ENCODE measurements at places on chromosomes 2 and 18.
A peak's percentile ranks its signal among the peaks of the same experiment; 100 is the strongest.

DNA sequence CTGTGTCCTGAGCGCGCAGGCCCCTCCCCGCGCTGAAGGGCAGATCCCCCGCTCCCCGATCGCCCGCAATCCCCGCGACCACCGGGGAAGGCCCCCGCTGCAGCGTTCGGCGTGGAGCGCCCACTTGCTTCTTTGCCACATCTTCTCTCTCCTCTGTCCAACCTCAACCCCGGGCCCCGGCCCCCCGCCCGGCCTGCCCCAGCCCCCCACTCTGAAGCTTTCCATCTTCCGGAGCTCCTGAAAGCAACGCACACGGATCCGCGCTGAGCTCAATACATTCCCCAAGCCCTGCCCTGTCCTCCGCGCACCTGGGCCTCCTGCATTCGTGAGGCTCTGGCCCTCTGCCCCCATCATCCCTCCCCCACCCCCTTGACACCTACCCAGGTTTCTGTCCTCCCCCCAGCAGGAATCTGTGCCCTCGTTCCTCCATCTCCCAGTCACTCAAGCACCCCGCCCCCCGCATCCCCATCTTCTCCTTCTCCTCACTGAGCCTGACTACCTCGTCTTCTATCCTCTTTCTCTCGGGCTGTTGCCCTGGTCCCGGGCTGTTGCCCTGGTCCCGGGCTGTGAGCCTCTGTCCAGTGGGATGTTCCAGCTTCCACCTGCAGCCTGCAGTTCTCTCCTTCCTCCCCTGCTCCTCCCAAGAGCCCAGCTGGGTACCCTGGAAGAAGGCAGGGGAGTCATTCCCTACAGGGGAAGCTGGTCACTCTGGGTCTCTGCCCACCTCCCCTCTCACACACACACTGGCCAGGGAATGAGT, 7.8 kb downstream of the SPEG start:
- DNase-seq, result no peak

GRCh38 chr2:55885944-55886281, 37.7 kb downstream of the EFEMP1 start:
- DNase-seq, result no peak

DNA sequence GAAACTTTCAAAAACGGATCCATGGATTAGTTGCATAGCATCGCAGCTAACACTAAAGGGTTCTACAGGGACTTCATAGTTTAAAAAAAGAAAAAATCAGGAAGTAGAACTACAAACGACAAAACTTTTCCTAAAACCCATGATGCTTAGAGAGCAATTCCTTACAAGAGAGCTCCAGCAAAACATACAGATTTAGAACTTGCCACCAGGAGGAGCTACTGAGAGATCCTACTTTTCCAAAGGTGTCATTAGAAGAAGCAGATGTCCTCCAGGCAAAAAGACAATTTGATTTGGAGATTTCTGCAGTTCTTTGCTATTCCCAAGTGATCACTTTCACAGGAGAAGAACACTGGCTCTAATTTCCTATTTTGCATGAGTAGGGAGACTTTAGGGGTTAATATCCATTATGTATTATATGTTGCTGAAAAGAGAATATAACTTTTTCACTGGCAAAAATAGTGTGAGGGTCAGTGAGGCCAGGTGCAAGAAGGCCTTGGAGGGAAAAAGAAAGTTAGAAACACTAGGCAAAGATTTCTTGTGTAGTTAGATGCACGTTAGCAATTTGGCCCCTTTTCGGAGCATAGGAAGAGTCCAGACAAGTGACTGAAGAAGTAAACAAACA, 436.2 kb downstream of the SUCLG1 start:
- DNase-seq, result peak; percentile 45

DNA sequence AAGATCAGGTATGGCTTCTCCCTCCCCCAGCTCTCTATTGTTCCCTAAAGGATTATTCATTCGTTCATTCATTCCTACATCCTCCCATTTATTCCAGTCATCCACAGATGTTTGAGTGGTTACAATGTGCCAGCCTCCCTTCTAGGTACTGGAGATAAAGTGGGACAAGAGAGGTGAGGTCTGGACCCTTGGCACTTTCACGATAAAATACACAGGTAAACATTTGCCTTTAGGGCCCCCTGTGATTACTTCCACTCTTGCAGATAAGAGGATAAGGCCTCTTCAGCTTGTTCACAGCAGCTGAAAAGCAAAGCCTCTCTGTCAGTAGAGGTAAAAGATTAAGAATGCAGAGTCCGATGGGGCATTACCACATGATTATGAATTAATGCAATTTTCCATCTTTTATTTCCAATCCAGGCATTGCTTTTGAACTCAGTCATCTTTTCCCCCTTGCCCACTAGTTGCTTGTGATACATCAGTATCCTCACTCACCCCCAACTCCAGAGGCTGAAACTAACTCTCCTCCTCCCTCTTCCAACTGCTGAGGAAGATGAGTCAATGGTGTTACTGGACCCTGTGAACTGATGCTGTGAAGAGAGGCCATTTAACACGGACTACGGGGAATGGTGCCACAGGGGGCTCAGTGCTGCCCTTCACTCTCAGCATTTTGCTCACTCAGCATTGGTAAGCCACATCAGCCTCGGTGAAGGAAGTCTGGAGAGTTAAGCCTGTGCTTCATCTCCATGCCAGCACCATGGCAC, 1.1 kb upstream of the DPP4 start:
- DNase-seq, result no peak

DNA sequence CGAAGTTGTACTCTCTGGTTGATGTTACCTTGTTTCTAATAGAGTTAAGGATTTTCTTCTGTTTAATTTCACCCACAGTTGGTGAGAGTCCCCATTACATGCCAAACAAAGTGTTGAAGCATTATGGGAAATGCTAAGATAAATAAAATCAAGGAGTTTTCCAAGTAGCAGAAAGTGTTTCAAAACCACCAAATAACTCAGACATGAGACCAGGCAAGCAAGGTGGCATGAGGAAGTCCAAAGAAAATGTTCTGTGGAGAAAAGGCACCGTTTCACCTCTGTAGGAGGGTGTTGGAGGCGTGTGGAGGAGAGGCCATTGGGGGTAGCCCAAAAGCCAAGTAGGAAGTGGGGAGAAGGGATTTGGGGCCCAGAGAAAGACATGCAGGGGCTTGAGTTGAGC, 8.7 kb downstream of the CFAP221 start:
- DNase-seq, result no peak

DNA sequence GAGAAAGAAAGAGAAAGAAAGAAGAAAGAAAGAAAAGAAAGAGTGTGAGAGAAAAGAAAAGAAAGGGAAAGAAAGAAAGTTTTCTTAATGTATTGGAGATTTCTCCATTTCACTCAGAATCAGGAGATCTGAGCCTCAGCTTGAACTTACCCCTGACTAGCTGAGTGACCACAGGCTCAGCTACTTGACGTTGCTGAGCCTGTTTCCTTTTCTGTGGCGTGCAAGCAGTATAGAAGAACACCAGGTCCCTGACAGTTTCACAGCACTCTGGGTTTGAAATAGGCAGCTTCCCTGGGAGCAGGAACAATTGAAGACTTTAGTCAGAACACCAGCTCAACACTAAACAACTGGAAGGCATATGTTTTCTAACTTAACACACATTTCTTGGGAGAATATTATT, 44.7 kb downstream of the MARCO start:
- no peak for DNase-seq

DNA sequence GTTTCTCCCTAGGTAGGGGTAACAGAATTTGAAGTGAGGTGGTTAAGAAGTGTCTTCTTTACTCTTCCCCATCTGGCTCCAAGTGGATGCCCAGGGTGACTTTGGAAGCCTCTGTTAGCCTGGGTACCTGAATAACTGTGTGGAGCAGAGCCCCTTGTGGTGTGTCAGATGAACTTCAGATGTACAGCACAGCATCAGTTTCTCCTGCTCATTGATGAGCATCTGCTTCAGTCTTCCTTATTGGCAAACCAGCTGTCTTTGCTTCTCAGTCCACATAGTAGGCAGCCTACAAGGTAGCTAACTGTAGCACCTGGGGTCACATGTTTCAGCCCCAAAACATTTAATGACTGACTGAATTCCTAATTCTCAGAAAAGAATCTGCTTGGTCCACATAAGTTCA, 56.2 kb upstream of the ATP8B1 start:
- DNase-seq, result peak; percentile 6

Measured in NCI-H2081 (cell line).